Right kidney (tissue), 9 donors: ENCODE measurements at places on chromosomes 1 and 21.

DNA sequence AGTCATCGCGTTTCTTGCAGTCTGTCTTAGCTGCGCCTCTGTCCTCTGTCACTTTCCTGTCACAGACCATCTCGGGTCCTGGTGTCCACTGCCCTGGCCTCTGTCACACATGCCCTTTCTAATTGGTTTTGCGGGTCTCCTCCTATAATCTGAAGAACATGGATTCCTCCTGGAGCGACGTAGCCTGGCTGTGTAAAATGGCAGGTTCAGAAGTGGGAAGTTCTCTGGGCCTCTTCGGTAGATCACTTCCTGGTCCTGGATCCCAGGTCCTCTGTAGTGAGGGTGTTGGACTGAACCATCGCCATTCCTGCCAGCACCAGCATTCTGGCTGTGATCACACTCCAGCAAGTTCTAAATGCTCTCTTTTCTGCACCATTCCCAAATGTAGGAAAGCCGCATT is 857 bp downstream of the FAM3B start:
- DNase-seq = no peak

- no peak for DNase-seq
Observed at GRCh38 chr1:226512076-226512728, 36.4 kb upstream of the STUM start.

DNA sequence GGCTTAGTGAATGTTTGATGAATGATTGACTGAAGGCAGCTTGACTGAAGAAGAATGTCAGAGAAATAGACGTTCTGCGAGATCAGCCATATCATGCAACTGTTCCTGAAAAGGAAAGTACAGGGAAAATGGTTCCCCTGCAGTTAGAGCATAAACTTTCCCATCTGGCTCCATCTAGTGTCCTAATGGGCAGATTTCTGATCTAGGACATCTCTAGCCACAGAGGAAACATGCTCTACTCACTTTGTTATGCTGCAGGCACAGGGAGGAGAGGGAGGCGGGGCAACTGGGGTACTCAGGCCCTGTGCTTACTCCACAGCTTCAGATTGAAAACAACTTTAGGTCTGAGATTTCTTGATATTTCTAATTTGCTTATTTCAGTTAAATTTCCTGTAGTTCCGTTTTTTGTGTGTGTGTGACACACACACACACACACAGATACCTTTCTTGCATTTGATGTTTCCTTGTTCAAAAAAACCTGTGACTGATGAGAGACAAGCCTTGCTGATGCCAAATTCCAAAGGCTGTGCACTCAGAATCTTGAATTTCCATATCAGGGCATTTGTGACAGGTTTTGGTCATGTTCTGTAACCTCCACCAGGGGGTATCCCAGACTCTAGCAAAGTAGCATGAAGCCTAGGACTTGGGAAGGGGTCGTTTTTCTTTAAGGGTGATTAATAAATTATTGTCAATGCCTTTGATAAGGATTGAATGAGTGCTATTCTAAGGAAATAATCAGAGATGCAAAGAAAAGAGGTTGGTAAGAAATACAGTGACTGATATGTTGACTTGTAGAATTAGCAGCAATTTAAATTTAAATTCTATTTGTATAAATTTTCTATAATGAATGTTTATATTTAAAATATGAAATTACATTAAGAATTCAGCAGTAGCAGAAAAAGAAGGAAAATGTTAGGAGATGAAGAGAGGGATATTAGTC is 139.7 kb upstream of the BEND5 start:
- DNase-seq = peak; percentile 33

GRCh38 chr21:45234127-45234526 is 53.6 kb downstream of the POFUT2 start:
- no peak for DNase-seq

GRCh38 chr1:27031235-27032118 is 18.8 kb upstream of the TENT5B start:
- DNase-seq = peak; percentile 85

- no peak for DNase-seq
Observed at GRCh38 chr1:197868751-197869489, 33.5 kb upstream of the C1orf53 start.

- DNase-seq = no peak
Observed at GRCh38 chr1:229887043-229887822, 179.8 kb upstream of the GALNT2 start.

DNA sequence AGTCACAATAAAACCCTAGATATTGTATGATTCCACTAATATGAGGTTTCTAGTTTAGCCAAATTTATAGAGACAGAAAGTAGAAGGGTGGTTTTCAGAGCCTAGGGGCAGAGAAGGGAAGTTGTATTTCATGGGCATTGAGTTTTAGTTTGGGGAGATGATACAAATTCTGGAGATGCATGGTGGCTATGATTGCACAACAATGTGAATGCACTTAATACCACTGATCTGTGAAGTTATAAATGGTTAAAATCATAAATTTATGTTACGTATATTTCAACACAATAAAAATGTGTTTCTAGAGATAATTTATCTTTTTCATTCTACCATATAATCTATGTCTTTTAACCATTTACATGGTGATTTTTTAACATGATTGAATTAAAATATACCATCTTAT is 779.3 kb upstream of the BRINP3 start:
- DNase-seq = no peak

GRCh38 chr1:8397511-8397910 is 79.6 kb downstream of the SLC45A1 start:
- no peak for DNase-seq

- DNase-seq = no peak
Observed at GRCh38 chr1:230278376-230278775, 147.8 kb downstream of the PGBD5 start.

GRCh38 chr1:41328001-41328615 is 33.1 kb upstream of the FOXO6 start:
- DNase-seq = no peak

GRCh38 chr1:50913954-50914353 is 46.1 kb downstream of the FAF1 start:
- no peak for DNase-seq

- DNase-seq = no peak
Observed at GRCh38 chr1:214331180-214331579, 50.2 kb downstream of the SMYD2 start.

- no peak for DNase-seq
Observed at GRCh38 chr1:166900987-166901386, 24.9 kb upstream of the TADA1 start.

- DNase-seq = no peak
Observed at GRCh38 chr1:188904201-188904600, 1573.5 kb downstream of the BRINP3 start.

DNA sequence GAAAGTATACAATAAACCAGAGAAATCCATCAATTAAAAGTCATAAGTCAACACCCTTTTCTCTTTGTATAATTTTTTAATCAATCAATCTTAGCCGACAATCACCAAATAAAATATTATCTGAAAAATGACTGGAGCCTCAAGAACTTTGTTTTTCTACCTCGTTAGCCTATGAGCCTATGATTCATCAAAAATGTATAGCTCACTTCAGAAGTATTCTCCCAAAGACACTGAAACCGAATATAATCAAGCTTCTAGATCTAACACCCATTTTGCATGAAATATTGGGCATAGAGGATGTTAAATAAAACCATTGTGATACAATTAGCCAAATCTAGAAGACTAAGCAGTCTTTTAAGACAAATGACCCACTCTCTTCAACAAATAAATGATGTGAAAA is 17.8 kb upstream of the RSBN1 start:
- no peak for DNase-seq

- DNase-seq = no peak
Observed at GRCh38 chr1:206704226-206704625, 19.5 kb downstream of the MAPKAPK2 start.

DNA sequence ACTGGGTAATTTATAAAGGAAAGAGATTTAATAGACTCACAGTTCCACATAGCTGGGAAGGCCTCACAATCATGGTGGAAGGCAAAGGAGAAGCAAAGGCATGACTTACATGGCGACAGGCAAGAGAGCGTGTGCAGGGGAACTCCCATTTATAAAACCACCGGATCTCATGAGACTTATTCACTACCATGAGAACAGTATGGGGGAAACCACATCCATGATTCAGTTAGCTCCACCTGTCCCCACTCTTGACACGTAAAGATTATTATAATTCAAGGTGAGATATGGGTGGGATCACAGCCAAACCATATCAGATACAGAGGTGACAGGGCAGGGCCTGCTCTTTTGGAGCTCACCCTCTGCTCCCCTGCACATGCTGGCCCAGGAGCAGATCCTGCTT is 31.4 kb upstream of the TMEM61 start:
- no peak for DNase-seq

- DNase-seq = no peak
Observed at GRCh38 chr1:185974367-185975170, 240.4 kb downstream of the HMCN1 start.

GRCh38 chr21:17793246-17794123 is 25.7 kb downstream of the C21orf91 start:
- DNase-seq = no peak
